ENCODE measurements at places on chromosomes 2 and 18.

DNA sequence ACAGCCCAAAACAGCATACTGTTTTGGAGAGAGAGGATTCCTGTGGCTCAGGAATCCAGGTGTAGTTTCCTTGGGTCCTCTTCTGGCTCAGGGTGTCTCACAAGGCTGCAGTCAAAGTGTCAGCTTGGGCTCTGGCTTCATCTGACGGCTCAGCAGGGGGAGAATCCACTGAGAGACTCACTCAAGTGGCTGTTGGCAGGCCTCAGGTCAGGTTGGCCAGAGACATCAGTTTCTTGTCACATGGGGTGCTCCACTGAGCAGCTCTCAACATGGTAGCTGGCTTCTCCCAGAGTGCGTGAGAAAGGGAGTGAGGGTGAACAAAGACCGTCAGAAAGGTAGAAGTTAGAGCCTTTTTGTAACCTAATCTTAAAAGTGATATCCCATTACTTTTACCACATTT is 168.4 kb downstream of the SOCS6 start:
- DNase-seq, result no peak

DNA sequence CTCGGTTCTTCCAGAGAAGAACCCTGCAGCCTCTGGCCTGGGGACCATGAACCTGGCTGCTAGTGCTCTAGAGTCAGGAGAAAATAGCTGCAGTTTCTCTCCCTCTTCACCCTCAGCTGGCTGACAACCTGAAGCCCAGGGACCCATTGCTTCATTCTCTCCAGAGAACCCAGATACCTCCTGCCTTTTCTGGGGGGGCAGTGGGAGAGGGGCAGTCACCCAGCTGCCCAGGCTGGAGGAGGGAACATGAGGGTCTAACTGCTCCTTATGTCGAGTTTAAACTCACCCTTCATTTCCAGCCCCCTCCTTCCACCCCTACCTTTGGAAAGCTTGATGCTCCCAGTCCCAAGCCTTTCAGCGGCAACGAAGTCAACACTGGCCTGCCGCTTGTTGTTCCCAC is 7.6 kb upstream of the ZFAND2B start:
- DNase-seq, result no peak

GRCh38 chr18:59492756-59493421 is 133.8 kb upstream of the LMAN1 start:
- no peak for DNase-seq

DNA sequence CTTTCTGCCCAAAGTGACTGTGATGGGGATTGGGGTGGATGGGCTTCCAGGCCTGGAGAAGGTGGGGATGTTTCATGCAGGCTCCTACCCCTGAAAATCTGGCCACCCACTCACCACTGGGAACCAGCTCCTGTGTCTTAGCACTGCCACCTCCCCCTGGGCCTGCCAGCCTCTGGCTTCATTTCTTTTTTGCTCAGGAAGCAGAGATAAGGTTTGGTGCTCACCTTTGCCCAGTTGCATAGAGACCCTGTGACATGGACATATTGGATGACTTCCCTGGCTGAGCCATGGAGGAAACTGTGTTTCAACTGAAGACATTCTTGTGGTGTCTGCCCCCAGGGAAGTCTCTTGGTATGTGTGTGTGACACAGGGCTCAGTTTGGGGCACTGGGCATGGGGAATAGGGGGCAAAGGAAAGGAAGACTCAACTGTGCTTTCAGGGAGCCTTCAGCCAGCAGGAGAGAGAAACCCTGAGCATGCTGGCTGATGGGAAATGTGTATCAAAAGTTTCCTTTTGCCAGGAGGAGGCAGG is 16.7 kb downstream of the CTIF start:
- DNase-seq, result no peak

- DNase-seq, result peak; percentile 38
These were observed 252.9 kb downstream of the PRKCE start for GRCh38 chr2:45904267-45904945.

GRCh38 chr2:209636076-209636475 is 135.6 kb upstream of the UNC80 start:
- DNase-seq, result no peak

DNA sequence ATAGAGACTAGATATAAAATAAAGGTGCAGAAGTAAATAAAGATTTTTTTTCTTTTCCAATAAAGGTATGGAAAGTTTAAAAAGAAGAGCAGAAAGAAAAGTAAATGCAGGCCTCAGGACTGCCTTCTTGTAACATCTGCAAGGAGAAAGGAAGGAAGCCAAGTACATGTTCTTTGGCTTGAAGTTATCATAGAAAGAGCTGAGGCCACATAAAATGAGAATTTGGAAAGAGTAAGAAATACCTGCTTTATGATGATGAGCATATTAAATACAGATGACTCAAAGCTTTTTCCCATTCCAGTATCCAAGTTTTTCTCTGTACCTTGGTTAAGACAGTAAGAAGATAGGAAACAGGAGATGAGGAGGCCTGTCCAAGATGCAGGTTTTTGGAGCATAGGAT is 25.3 kb upstream of the UBE2E3 start:
- DNase-seq, result no peak

DNA sequence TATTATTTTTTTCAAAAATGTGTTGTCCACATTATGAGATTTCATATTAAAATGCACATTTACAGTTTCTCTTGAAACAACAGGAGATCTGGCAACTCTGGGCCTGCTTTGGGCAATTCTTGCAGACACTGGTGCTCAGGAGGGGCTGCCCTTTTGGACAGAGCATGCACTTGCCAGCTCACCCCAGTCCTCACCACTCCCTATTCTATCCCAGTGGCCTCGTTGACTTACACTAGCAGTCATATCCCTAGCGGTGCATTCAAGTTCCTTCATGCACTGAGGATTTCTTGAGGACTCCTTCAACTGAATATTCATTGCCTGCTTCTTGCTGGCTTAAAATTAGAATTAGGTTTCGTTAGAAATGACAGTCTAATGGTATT is 87.9 kb upstream of the FHL2 start:
- no peak for DNase-seq

DNA sequence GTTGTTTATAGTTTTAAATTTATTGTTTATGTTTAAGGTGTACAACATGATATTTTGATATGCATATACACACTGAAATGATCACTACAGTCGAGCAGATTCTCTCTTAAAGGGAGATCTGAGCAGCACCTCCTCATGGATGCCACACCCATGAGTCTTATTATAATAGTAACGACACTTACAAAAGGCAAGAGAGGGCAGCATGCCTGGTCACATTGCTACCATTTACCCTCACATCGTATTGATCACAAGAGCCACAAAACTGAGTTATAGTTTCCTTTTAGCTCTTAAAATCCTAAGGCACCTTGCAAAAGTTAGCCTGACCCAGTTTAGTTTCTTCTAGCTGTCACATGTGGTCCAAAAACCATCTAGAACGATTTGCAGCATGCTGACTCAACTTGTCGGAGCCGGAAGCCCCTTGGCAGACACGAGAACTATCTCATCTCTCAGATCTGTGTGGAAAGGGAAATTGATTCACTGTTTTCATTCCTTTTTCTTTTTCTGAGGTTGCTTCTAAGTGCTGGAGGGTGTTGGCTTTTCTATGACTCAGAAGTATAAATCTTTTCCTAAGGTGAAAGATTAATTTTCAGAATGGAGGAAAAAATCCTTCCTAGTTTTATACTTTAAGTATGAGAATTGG is 85.3 kb downstream of the CDC42EP3 start:
- DNase-seq, result peak; percentile 87

DNA sequence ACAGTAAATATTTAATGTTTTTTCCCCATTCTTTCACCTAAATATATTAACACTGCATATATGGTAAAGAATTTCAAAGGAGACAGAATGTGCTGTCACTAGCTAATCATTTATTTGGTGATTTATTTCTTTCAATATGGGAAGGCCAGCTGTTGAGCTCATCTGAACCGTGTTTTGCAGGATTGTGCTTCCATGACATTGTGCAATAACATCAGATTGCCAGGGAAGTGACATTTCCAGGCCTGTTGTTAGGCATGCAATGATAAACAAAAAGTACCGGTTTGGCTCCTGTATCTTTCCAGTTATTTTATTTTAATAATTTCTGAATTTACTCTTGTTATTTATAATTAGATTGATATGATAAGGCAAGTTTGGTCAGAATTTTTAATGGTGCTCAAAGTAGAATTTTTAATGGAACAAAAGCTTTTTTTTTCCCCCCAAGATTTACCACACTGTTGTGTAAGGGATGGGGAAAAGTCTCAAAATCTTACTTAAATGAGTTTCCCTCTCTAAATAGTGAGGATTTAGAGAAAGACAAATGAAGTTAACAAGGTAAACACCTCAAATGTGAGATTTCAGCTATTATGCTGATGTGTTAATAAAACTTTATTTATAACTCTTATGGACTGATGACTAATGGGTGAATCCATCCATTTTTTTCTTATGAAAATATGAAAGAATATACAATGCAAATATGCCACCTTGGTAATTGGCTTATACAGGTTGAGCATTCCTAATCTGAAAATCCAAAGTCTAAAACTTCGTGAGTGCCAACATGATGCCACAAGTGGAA is 52.7 kb downstream of the MALT1 start:
- no peak for DNase-seq

- DNase-seq, result no peak
These were observed 199.9 kb downstream of the PMAIP1 start for GRCh38 chr18:60099709-60100108.

- no peak for DNase-seq
These were observed 413.3 kb downstream of the TSN start for GRCh38 chr2:122168799-122169198.

DNA sequence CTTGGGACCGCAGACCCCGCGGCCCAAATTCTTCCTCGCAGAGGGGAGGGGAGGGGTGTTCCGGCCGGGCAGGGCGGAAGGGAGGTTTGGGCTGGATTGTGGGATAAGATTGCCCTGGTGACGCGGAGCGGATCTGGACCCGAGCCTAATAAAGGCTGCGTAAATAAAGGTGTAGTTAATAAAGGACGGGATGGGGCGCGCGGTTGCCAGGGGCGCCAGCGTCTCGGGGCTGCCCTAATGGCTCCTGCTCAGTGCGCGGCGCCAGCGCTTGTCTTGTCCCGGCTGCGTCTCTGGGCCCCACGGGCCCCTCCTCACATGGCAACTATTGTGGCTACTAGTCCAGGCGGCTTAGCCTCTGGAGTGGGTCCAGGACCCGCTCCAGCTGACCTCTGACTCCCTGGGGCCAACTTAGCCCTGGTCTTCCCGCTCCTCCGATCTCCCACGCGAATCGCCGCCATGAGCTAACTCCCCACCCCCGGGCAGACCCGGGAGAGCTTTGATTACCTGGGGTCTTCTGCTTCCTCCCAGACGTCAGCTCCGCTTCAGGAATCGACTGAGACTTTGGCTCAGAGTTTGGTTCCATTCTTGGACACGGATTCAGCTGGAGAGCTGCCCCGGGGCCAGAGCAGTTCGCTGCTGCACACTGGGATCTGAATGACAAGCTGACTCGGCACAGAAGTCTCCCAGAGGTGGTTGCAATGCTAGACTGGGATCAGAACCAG is 36.5 kb downstream of the SLC25A52 start:
- peak; percentile 38 for DNase-seq

DNA sequence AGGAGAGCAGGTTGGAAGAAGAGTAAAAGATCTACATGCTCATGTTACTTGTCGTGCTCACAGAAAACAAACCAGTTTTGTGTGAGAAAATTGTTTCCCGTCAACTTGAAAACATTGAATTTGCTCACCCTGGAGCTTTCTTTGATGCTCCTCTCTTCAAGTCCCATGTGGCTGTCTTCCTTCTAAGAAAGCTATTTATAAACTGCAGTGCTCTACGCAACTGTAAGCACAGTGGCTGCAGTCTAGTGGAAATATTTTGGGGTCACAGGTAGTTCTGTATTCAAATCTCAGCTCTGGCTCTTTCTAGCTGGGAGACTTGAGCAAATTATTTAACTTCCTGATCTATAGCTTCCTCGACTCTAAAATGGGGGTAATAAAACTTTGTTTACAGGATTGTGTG is 211.8 kb downstream of the PLCL1 start:
- no peak for DNase-seq

GRCh38 chr2:109342930-109343329 is 213.9 kb downstream of the SH3RF3 start:
- no peak for DNase-seq

DNA sequence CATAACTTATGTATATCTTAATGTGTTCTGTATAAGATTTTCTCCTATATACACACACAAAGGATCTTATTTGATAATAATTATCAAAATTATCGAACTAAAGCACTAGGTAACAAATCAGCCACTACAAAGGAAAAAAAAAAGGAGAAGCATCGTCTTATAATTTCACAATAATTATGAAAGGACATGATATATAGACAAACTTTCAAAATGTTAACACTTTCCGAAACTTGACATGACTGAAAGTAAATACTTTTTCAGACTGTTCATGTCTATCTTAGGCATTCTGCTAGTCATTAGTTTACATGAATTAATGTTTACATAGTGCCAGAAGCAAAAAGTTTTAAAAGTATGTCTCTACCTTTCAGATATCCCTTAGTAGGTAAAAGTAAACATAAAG is 7.3 kb upstream of the NR4A2 start:
- no peak for DNase-seq

Measured in umbilical cord (tissue), 2 donors.